NCI-H524 treated with DMSO at 0.1 percent for 48 hours (cell line): ENCODE measurements at places on chromosomes 11 and 22.

DNA sequence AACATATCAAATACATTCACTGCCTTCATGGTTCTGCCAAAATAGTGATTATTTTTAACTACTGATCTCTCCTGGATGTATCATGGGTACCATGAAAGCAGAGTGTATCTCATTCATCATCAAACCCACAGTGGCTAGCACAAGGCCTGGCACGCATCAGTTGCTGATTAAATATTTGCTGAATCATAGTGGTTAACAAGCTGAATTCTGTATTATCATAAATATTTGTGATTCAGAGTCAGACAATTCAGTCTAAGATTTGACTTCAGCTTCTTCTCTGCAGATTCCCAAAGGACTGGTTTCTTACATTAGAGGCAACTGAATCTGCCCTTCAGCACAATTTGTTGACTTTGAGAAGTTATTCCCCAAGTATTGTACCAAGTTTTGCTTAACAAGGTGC, 715.8 kb upstream of the LRRC4C start:
- DNase-seq: no peak

GRCh38 chr11:64051297-64051696, 15.6 kb downstream of the FLRT1 start:
- DNase-seq: no peak

- no peak for DNase-seq
Measured at GRCh38 chr11:66289548-66290329, 796 bp upstream of the YIF1A start.

DNA sequence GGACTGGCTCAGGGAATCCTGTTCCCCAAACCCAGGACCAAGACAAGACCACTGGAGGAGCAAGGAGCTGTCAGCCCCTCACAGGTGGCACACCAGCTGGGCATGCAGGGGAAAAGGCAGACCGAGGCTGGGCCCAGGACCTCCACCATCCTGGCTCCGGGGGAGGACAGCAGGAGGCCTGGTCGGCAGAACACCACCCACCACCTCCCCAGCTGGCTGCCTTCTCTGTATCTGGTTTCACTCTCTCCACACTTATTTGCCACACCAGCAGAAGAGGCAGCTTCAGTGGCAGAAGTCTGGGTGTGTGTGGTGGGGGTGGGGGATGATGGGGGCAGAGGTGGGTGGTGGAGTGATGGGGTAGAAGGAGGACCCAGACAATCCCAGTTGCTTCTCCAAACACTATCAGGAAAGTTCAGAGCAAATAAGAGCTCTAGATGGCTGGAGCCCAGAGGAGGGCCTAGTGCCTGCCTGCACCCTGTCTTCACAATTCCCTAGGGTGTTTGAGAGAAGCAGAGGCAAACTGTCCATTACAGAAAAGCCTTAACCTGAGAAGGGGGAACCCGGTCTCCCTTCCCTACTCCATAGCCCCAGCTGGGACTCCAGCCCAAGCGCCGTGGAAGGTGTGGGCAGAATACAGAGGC, 51.9 kb upstream of the CDON start:
- peak; percentile 53 for DNase-seq

DNA sequence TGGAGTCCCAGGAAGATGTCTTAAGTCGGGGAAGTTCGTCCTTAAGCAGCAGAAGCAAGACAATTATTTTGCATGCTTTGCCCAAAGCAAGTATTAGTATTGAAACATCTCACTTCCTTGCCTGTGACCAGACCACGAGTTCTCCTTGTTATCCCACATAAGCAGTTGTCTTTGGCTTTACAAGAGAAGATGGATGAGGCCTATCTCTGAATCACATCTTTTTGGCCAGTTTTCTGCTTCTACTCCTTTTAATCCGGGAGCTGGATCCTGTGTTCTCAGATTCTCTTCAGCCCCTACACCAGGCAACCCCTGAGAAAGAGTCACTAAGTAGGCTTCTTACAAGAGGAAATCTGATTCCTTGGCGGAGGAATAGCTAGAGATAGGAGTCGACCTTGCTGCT, 2.1 kb downstream of the SYT9 start:
- DNase-seq: no peak
